T-helper 1 cell (primary cell): ENCODE measurements at places on chromosomes 16 and 17.

- no peak for DNase-seq
Measured at GRCh38 chr17:42122371-42123303, at the start of gene HSPB9. Gene HSPB9 (plus strand): TSS chr17:42122804. CDS start chr17:42122851, 47 bp downstream.

DNA sequence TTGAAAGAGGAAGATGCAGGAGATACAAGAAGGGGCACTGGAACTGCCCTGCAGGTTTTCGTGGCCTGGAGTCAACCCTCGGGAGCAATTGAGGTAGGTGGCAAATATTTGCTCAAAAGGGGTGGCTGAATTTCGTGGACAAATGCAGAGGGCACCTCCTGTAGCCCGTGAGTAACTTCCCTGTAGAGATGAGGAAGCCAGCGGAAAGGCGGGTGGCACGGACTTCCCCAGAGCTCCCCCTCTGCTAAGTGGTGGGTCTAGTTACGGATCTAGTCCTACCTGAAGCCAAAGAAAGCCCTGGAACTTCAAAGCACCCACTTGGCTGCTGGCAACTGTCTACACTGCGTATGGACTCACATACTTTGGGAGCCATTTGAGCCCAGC lies 1.0 kb upstream of the ATP2C2 start:
- DNase-seq = no peak

DNA sequence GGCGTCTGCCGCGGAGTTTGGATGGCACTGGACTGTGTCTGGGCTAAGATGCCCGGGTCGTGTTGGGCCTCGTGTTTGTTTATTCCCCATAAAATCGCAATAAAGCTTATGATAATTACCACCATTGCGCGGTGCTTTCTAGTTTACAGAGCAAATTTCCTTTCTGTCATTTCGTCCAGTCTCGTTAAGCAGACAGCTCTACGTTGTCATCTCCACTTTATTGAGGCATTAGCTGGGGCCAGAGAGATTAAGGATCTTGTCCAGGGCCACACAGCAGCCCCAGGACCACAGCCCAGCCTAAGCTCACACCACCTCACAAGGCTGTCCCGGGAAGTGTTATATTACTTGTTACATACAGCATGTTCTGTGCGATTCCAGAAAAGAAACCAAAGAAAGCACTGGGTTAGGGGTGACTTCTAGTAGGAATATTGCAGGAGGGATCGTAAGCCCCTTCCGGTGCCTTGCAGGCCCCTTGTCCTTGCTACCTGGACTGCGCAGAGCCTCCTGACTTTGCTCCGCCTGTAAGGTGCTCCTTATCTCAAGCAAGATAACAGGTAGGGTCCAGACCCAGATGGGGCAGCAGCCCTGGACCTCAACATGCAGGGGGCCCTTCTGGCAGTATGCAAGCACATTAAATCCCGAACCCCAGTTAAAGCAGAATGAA lies 6.3 kb downstream of the NOS2 start:
- no peak for DNase-seq

DNA sequence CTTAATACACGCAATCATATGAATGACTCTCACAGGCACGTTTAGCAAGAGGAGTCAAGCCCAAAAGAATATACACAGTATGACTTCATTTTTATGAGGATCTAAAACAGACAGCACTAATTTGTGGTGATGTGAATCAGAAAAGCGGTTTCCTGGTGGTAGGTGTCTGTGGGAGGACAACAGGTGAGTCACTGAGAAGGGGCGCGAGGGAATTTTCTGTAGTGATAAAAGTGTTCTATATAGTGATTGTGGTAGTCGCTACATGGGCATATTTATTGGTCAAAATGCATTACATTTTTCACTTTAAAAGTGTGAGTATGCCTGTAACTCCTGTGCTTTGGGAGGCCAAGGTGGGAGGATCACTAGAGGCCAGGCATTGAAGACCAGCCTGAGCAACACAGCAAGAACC lies 7.6 kb upstream of the TNRC6A start:
- no peak for DNase-seq
